A549 treated with dexamethasone at 1 μM for 4 hours (cell line): ENCODE measurements at places on chromosomes 5 and 9. TPM values are rescaled to one million over a fixed set of nuclear protein-coding genes. Genes with fewer than 3 reads are reported as not detected.

Gene GGTA1
- total RNA-seq, result not detected in 5 replicates

Gene ADAM19
- 9.6 to 13.8 TPM (median 12.4 TPM) in 5 replicates for total RNA-seq

Gene MATR3
- 160 to 218 TPM (median 176 TPM) in 5 replicates for total RNA-seq

Gene SPATA31E1
- total RNA-seq, result 0.02 TPM in 1 of 5 replicates, not detected in the others

Gene ANP32B
- 290 to 314 TPM (median 307 TPM) in 5 replicates for total RNA-seq

Gene LIX1
- total RNA-seq, result not detected in 5 replicates

Gene SERF1A
- 0.22 to 3.6 TPM (median 0.95 TPM) in 5 replicates for total RNA-seq

Gene GTF3C5
- total RNA-seq, result 56.0 to 67.2 TPM (median 64.5 TPM) in 5 replicates

Gene PCDHGC5
- total RNA-seq, result 0.03 TPM in 1 of 5 replicates, not detected in the others

Gene ZDHHC11B
- 0.87 to 1.4 TPM (median 1.3 TPM) in 5 replicates for total RNA-seq

Gene PCDHB9
- 0.02 to 0.07 TPM in 2 of 5 replicates, not detected in the others for total RNA-seq

Gene AJM1
- 3.2 to 4.8 TPM (median 4.3 TPM) in 5 replicates for total RNA-seq

Gene LCN2
- 2.8 to 7.2 TPM (median 3.2 TPM) in 5 replicates for total RNA-seq

Gene NAA35
- total RNA-seq, result 26.6 to 31.2 TPM (median 27.6 TPM) in 5 replicates

Gene PCDHA1
- total RNA-seq, result 0.08 to 0.21 TPM (median 0.18 TPM) in 5 replicates

Gene CETN3
- 22.5 to 35.8 TPM (median 24.9 TPM) in 5 replicates for total RNA-seq

Gene INSL6
- not detected in 5 replicates for total RNA-seq

Gene PCDHGB1
- total RNA-seq, result 1.5 to 2.2 TPM (median 1.8 TPM) in 5 replicates

Gene GPX3
- 16.7 to 20.3 TPM (median 17.5 TPM) in 5 replicates for total RNA-seq

Gene FAM153A
- total RNA-seq, result 0.34 TPM in 1 of 5 replicates, not detected in the others

Gene FSD1L
- 2.0 to 5.1 TPM (median 3.5 TPM) in 5 replicates for total RNA-seq

Gene SPINK7
- total RNA-seq, result not detected in 5 replicates

Gene SLIT3
- total RNA-seq, result 12.9 to 21.8 TPM (median 18.6 TPM) in 5 replicates

Gene PCAT7
- total RNA-seq, result 0.64 to 0.97 TPM (median 0.72 TPM) in 5 replicates

Gene PRXL2C
- 17.5 to 22.1 TPM (median 18.9 TPM) in 5 replicates for total RNA-seq

Gene NTRK2
- total RNA-seq, result 0.01 to 0.04 TPM (median 0.03 TPM) in 4 of 5 replicates, not detected in the other

Gene ST8SIA4
- 0.17 to 0.46 TPM (median 0.38 TPM) in 5 replicates for total RNA-seq
